Right hindlimb (tissue), 1 donor: ENCODE measurements at places on chromosomes 12 and 14.
A peak's percentile ranks its signal among the peaks of the same experiment; 100 is the strongest.

- no peak for DNase-seq
These were observed 11.6 kb upstream of the NEK9 start for GRCh38 chr14:75138492-75138891.

DNA sequence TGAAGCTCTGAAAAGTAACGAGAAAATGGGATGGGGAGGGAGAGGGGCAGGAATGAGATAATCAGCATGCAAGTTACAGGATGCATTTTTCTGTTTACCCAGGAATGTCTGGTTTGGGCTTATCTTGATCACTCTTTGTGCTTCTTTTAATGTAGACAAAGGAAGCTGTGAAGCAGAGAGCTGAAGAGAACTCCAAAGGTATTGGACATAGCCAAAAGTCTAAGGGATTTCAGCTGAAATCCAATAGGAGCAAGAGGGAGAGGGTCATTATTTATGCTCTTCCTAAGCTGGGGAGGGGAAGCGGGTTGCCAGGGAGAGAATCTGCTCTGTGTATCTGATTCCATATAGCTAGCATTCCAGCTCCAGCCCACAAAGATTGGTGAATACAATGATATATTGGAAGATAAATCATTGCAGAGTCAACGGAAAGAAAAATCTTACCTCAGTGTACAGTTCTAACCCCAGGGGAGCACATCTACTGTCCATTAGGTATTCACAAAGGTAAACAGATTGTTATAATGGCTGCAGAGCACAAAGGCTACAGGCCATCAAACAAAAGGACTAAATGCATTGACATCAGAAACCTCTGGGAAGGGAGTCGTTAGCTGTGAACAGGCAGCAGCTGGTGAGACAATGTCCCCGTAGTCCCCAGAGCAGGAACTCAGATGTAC, 61.0 kb upstream of the PELI2 start:
- DNase-seq: no peak

GRCh38 chr14:54420478-54421142, 20.6 kb downstream of the CNIH1 start:
- no peak for DNase-seq

- DNase-seq: no peak
These were observed 4.5 kb upstream of the NFYB start for GRCh38 chr12:104142543-104142942.

GRCh38 chr14:55384536-55384935, 27.1 kb downstream of the ATG14 start:
- DNase-seq: no peak

DNA sequence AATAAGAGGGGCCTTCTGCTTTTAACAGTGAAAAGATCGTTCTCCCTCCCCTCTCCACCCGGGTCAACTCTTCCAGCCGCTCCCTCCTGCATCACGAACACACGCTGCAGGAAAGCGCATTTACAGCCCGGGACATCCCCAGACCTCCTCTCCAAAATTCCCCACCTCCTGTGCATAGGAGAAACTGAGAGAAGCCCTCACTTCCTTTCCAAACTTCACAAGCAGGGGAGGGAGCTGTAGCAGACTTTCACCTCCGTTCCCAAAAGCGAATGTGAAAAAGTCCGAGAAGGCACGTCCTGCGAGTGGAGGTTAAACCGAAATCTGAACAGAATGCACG, 513 bp downstream of the BCAT1 start:
- DNase-seq: peak; percentile 69

GRCh38 chr14:23442721-23443356, 7.4 kb upstream of the MYH7 start:
- DNase-seq: no peak

GRCh38 chr12:116416166-116416565, 138.7 kb upstream of the MED13L start:
- DNase-seq: no peak

GRCh38 chr14:55438066-55438683, 2.2 kb downstream of the TBPL2 start:
- DNase-seq: no peak

DNA sequence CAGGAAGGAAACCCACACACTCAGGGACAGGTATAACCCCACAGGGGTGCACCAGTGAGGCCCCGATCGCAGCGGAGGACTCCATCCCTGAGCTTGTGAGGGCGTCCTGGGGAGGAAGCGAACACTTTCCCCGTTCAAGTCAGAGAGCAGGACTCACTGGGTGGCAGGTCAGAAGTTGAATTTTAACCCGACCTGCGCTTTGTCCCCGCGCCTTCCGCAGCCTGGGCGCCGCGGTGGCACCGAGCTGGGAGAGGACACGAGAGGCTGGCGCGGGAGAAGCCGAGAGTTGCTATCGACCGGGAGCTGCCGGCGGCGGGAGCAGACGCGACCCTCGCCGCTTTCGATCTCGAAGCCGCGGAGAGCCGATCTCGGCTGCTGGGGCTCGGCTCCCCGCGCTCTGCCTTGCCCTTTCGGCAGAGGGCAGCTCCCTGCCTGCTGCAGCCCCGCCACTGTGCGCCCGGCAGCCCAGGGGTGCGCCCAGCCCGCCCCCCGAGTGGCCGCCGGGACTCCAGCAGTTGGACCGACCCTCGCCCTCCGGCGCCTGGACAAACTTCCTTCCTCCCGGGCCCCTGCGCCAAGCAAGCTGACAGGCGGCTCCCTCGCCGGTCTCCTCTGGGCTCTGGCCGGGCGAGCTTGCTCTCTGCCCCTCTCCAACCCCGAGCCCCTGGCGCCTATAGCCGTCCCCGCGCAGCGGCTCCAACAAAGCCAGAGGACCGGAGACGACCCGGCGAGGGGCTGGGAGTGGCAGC, 918 bp downstream of the LIN7A start:
- DNase-seq: peak; percentile 66

- DNase-seq: no peak
These were observed 25.3 kb upstream of the TMEM106C start for GRCh38 chr12:47938093-47938492.

DNA sequence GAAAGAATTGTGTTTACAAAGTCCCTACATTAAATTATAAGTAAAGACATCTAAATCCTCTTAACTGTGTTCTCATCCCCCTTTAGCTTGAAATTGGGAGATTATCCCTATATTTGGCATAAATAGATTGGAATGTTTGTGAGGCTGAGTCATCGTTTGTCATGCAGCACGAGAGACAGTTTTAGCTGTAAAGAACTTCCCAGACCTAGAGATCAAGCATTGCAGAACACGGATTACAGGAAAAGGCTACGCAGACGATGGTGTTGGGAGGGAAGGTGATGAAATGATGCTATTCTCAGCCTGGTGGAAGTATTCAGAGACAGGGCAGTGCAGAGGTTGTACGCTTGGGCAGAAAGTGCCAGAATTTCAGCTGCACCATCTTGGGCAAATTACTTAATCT, 93.8 kb downstream of the PTPRB start:
- no peak for DNase-seq

- DNase-seq: peak; percentile 63
These were observed 616.3 kb downstream of the LRFN5 start for GRCh38 chr14:42222924-42223471.

DNA sequence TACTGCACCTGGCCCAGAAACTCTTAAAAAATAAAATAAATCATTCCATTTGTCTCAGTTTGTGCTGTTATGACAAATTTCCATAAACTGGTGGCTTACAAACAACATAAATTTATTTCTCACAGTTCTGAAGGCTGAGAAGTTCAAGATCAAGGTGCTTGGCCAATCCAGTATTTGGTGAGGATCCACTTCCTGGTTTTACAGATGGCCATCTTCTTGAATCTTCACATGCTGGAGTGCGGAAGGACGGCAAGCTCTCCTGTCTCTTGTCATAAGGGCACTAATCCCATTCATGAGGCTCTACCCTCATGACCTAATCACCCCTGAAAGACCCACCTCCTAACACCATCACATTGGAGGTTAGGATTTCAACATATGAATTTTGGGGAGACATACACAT, 29.9 kb upstream of the MYBPC1 start:
- DNase-seq: no peak

- DNase-seq: no peak
These were observed 665 bp downstream of the RHOF start for GRCh38 chr12:121792607-121793439.

- no peak for DNase-seq
These were observed 242.5 kb downstream of the SEC23A start for GRCh38 chr14:38860530-38860929.

DNA sequence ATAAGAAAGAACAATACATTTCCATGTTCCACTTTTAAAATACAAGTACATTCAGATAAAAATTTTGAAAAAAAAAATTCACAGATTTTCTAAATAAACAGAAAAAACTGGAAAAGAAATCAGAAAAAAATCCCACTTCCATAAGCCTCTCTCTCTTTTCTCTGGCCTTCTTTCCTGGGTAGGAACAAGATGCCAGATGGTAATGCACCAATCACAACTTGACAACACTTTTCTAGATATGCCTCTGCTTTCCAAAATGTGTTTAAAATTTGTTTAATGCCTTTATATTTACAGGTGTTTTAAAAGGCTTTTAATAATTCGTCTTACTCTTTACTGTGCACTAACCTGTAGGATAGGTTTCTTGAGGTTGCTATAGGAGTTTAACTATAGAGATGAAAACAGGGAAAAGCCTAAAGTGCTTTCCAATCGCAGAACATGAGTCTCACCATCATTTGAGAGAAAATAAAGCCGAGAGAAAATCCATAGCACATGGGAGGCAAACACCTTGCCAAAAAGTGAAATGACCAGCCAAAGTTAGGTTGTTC, 74.2 kb downstream of the TMTC1 start:
- DNase-seq: no peak

- no peak for DNase-seq
These were observed 18.7 kb downstream of the CKAP4 start for GRCh38 chr12:106229036-106229591.

- DNase-seq: no peak
These were observed 431.7 kb downstream of the NPAS3 start for GRCh38 chr14:33370426-33370825.

- DNase-seq: no peak
These were observed 52.3 kb downstream of the SOCS2 start for GRCh38 chr12:93624595-93625294.

GRCh38 chr12:3493043-3493858, 2.2 kb downstream of the PRMT8 start:
- peak; percentile 27 for DNase-seq

DNA sequence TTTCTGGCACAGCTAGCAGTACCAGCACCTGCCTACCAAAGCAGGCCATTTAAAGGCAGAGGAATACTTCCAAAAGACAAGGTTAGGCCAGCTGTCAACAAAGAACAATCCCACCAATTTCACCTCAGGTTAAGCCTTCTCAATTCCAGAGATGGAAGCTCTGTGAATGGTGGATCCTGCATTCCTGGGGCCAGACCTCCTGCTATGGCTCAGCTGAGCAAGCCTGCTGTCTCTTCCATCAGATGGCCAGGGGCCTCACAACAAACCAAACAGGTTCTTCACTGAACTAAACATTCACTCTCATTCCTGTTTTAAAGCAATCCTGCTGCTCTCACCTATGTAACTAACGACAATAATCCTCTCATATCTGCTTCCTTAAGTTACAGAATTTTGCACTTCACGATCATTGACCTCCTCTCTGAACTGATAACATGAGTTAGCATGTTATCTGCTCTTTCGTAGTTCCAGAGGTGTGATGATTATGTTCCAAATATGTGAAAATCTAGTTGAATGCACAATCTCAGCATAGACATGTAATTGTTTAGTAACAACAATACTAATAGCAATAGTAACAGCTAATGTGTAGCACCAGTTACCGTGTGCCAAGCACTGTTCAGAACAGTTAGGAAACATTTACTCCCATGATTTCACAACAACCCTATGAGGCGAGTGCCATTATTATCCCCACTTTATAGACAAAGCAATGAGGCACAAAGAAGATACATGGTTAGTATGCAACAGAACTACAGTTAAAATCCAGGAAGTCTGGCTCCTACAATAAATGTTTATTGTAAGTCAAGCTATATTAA, 73.2 kb downstream of the SLC2A13 start:
- DNase-seq: no peak

GRCh38 chr14:96626916-96627315, 124.7 kb downstream of the PAPOLA start:
- no peak for DNase-seq

- DNase-seq: no peak
These were observed 13.6 kb upstream of the FOXN3 start for GRCh38 chr14:89430391-89431236.

DNA sequence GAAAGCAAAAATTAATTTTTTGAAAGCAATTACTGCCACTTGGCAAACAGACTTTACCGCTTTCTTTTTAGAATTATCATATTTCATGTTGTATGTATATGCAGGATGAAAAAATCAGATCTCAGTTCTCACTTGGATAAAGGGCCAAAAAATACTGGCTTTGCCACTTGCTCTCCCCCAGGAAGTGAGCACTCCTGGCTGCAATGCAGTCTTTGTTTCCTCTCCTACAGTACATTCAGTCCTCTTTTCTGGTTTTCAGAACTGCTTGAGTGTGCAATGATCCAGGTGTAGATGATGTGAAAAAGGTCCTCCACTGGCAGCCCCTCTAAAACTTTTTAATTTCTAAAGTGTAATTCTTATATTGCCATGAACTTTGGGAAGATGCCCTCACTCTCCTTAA, 183.4 kb downstream of the SLC25A21 start:
- DNase-seq: no peak

GRCh38 chr12:99250091-99250490, 397.5 kb upstream of the GARIN6 start:
- no peak for DNase-seq

DNA sequence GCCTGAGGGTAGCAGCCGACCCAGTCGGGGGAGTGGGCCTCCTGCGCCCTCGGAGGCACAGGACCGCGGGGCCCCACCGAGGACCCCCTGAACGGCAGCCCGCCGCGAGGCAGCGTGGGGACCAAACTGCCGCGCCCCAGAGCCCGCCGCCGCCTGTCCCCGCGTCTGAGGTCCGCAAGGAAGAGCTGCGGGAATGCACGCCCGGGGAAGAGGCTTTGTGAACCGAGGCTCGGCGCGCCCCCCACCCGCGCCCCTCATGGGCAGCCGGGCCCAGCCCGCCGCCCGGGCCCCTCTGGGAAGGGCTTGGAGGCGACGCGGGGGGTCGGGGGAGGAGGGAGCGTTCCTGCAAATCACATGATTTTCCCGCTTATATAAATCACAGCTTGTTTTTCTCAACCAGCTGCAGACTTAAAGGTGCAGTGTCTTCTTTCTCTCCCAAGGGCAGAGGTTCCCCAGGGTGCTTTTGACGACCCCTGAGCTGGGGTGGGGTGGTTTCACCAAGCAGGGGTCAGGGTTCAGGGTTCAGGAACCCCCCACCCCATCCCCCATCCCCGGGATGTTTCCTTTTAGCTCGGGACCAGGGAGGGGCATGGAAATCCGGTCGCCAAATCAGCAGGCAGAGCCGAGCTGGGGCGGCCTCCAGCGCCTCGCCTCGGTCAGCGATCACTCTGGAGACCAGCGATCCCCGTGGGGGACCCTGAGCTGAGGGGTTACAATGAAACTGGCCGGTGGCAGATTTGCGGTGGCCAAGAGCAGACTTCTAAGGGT, 44.7 kb upstream of the ATP23 start:
- DNase-seq: peak; percentile 81

DNA sequence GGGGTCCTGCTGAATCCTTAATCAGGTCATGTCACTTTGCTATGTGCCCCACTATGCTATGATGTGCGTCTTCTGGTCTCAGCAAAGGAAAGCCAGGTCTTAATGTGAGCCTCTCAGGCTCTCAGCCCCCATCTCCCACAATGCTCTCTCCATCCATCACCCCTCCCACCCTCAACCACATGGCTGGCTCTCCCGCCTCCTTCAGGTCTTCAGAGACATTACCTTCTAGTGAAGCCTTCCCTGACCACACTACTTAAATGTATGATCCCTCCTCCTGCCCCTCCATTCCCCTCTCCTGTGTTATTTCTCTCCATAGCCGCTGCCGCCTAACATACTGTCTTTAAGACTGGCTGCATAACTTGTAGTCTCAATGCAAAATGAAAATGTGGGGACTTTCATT, 50.5 kb downstream of the KRT80 start:
- DNase-seq: no peak

- no peak for DNase-seq
These were observed 215.8 kb downstream of the PCNX1 start for GRCh38 chr14:71122866-71123565.
